ENCODE measurements at places on chromosomes 2 and 18. TPM values are rescaled to one million over a fixed set of nuclear protein-coding genes. Genes with fewer than 3 reads are reported as not detected.

IL36G gene
- total RNA-seq: not detected

FBXO36 gene
- total RNA-seq: 1.2 TPM

GCKR gene
- total RNA-seq: 0.13 TPM

C18orf54 gene
- 6.9 TPM for total RNA-seq

CLEC4F gene
- 0.13 TPM for total RNA-seq

IMMT gene
- total RNA-seq: 44.7 TPM

PLGLB1 gene
- 0.63 TPM for total RNA-seq

WDR54 gene
- total RNA-seq: 37.6 TPM

TNFAIP6 gene
- total RNA-seq: not detected

FAM237A gene
- not detected for total RNA-seq

KYNU gene
- 0.26 TPM for total RNA-seq

AGXT gene
- not detected for total RNA-seq

PASK gene
- 13.0 TPM for total RNA-seq

REG3A gene
- not detected for total RNA-seq

GRB14 gene
- total RNA-seq: 0.64 TPM

LYPD1 gene
- 0.13 TPM for total RNA-seq

CTAGE1 gene
- total RNA-seq: not detected

NEUROD1 gene
- not detected for total RNA-seq

PAIP2B gene
- total RNA-seq: 1.0 TPM

IL18R1 gene
- total RNA-seq: 0.25 TPM

MOB4 gene
- total RNA-seq: 28.2 TPM

CFC1 gene
- not detected for total RNA-seq

DUSP19 gene
- 2.1 TPM for total RNA-seq

TMEM198 gene
- not detected for total RNA-seq

SERPINB13 gene
- not detected for total RNA-seq

STARD6 gene
- total RNA-seq: 0.13 TPM

CYP26B1 gene
- total RNA-seq: not detected

TTC21B gene
- 20.9 TPM for total RNA-seq

MALL gene
- total RNA-seq: 64.3 TPM

RASGRP3 gene
- total RNA-seq: 184 TPM

TNFRSF11A gene
- total RNA-seq: 42.5 TPM

SERPINB11 gene
- total RNA-seq: not detected

CXCR1 gene
- total RNA-seq: not detected

PLGLB2 gene
- 0.39 TPM for total RNA-seq

PTPRM gene
- total RNA-seq: 32.3 TPM

ANKRD30B gene
- not detected for total RNA-seq

MDH1B gene
- total RNA-seq: 0.13 TPM

TEX44 gene
- total RNA-seq: not detected

All from dermis microvascular lymphatic vessel endothelial cell (primary cell).